ENCODE measurements at places on chromosomes 1 and 21.

- DNase-seq, result no peak
These were observed 75.5 kb downstream of the PIK3CD start for GRCh38 chr1:9726905-9727595.

DNA sequence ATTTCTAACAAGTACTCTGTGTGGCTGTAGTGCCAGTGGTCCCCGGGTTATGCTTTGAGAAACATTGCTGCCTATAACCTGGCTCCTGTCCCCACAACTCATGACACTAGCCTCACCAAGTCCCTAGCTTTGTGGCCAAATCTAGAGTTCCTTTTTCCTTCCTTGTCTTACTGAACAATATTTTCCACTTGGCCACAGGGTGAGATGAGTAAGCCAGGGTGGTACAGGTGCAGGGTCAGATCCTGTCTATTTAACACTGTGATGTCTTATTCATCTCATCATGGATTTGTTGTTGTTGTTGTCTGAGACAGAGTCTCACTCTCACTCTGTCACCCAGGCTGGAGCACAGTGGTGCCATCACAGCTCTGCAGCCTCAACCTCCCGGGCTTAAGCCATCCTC lies 18.6 kb downstream of the ARMH1 start:
- DNase-seq, result no peak

- no peak for DNase-seq
These were observed 143.5 kb downstream of the GRIK3 start for GRCh38 chr1:36890776-36891175.

GRCh38 chr1:158251163-158251562 lies 3.1 kb upstream of the CD1A start:
- no peak for DNase-seq

GRCh38 chr1:68271596-68271995 lies 39.3 kb upstream of the WLS start:
- DNase-seq, result no peak

DNA sequence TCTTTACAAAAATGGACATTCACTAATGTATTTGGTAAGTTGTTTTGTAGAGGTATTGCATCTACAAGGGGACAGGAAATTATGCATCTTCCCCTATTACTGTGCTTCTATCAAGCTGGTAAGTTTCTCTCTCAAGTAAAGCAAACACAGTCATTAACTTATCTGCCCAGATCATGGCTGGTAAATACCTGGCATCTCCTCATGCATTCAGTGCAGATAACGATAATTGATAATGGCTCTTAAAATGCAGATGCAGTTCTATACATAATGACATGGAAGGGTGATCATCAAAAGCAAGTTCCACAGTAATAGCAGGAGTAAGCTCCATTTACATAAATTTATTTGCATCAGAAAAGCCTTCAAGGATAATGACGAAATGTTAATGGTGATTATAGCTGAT lies 122.4 kb downstream of the SIPA1L2 start:
- no peak for DNase-seq

DNA sequence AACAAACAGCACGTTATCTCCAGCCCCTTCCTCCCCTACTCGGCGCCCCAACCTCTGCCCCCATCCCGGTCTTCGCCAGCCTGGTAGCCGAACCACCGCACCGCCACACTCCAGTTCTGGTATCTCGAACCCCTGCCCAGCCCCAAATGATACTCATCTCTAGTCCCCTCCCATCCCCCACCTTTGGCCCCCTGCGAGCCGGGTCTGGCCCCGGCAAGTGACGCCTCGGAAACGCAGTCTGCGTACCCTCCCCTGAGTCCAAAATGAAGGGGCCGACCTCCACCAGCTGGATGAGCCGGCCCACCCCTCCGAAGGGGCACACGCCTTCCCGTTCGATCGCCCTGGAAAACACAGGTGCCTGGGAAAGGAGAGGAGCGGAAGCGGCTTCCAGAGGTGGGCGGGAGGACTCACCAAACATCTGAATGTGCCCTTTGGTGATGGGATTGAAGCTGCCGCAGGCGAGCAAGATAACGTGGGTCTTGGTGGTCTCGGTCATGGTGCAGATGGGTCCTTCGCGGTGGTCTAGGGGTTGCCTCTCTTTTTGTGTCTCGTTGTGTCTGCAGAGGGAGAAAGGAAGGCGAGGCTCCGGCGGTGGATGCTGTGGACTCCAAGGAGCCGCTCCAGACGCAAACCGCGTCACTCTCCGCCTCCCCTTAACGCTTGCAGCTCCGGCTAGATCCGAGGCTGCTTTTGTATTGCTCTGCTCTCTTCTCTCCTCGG lies at the start of gene NMNAT2:
Gene NMNAT2 (minus strand): TSS at position 609 of the 720 bp plus-strand sequence. CDS start 113 bp downstream, at position 496.
- peak; percentile 6 for DNase-seq

DNA sequence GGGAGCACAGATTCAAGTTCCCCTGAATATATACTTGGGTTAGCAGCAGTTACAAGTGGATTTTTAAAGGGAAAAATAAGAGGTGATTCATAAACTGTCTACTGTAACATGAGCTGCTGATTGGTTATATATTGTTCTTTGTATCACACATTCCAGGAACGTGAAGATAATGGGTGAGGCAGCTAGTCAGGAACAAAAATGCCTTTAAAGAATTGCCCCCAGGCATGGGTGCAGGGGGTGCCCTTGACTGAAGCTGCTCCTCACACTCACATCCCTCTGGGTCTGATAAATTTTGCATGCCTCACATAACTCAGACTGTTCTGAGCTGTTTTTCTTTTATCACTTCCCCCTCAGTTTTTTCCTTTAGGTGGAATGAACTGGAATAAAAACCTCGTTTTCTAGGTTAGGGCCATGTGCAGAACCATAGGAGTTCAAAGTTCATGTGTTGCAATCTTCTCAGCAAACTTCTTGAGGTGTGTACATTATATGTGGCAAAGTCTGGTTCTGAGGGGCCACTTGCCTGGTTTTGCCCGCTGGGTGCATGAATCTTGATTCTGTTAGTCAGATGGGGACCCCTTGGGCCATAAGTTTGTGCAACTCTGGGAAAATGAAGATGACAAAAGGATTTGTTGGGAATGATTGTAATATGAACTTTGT lies 21.1 kb downstream of the TBX19 start:
- DNase-seq, result no peak

- no peak for DNase-seq
These were observed 44.5 kb downstream of the TRIM33 start for GRCh38 chr1:114466334-114467014.

GRCh38 chr21:25384782-25385181 lies 222.5 kb downstream of the MRPL39 start:
- DNase-seq, result no peak
